ENCODE measurements at places on chromosomes 1 and 21. TPM values are rescaled to one million over a fixed set of nuclear protein-coding genes. Genes with fewer than 3 reads are reported as not detected.

POLR3C gene
- total RNA-seq = 23.2 TPM

CATSPERE gene
- 1.9 TPM for total RNA-seq

FBXO44 gene
- 19.7 TPM for total RNA-seq

PCBP3 gene
- 1.5 TPM for total RNA-seq

GPR153 gene
- total RNA-seq = 6.2 TPM

LCE3E gene
- not detected for total RNA-seq

CCSAP gene
- 8.4 TPM for total RNA-seq

KRTAP20-3 gene
- total RNA-seq = not detected

LRRN2 gene
- 10.2 TPM for total RNA-seq

LMX1A gene
- total RNA-seq = 0.12 TPM

RWDD3 gene
- 21.7 TPM for total RNA-seq

MAB21L3 gene
- 3.8 TPM for total RNA-seq

TRPM2 gene
- 3.2 TPM for total RNA-seq

EXO5 gene
- total RNA-seq = 7.4 TPM

KMO gene
- 7.8 TPM for total RNA-seq

JAM2 gene
- 12.1 TPM for total RNA-seq

TP73 gene
- total RNA-seq = 1.1 TPM

SUCO gene
- 51.7 TPM for total RNA-seq

ARHGAP30 gene
- 5.5 TPM for total RNA-seq

CITED4 gene
- total RNA-seq = 15.0 TPM

TNFRSF14 gene
- 45.6 TPM for total RNA-seq

TFAP2E gene
- total RNA-seq = 0.82 TPM

OR14K1 gene
- total RNA-seq = not detected

SLAMF7 gene
- total RNA-seq = 0.58 TPM

ECM1 gene
- total RNA-seq = 5.4 TPM

CD53 gene
- total RNA-seq = 15.6 TPM

CNKSR1 gene
- 7.6 TPM for total RNA-seq

ASPM gene
- 12.7 TPM for total RNA-seq

NHLH1 gene
- total RNA-seq = not detected

RPS6KC1 gene
- total RNA-seq = 32.4 TPM

CELA3B gene
- total RNA-seq = not detected

GPR52 gene
- 3.4 TPM for total RNA-seq

VANGL2 gene
- total RNA-seq = 15.5 TPM

GJB4 gene
- total RNA-seq = not detected

SCMH1 gene
- total RNA-seq = 53.2 TPM

CA6 gene
- not detected for total RNA-seq

DDX20 gene
- total RNA-seq = 16.2 TPM

C8A gene
- total RNA-seq = not detected

OR2L2 gene
- 0.06 TPM for total RNA-seq

OR2G6 gene
- total RNA-seq = not detected

CHAF1B gene
- total RNA-seq = 4.7 TPM

IFI6 gene
- 31.0 TPM for total RNA-seq
